NCI-H1105 (cell line): ENCODE measurements at places on chromosomes 12 and 14.

DNA sequence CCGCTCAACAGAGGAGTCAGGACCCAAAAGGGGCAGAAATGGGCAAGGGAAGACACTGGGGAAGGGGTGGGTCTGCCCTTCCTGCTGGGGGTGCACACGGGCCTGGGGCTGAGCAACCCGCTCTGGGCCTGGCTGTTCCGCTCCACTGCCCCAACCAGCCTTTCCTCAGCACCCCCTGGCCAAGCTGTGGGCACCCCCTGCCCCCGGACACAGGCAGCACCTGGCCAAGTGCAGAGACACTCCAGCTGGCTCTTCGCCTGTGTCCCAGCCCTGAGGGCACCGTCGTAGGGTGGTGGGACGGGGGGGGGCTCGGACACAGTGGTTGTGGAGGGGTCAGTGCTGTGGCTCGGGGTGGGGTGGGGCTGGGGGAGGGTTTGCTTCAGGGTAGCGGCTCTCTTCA lies 10.3 kb downstream of the PACS2 start:
- no peak for DNase-seq

GRCh38 chr12:46798056-46798455 lies 27.7 kb downstream of the SLC38A4 start:
- no peak for DNase-seq

DNA sequence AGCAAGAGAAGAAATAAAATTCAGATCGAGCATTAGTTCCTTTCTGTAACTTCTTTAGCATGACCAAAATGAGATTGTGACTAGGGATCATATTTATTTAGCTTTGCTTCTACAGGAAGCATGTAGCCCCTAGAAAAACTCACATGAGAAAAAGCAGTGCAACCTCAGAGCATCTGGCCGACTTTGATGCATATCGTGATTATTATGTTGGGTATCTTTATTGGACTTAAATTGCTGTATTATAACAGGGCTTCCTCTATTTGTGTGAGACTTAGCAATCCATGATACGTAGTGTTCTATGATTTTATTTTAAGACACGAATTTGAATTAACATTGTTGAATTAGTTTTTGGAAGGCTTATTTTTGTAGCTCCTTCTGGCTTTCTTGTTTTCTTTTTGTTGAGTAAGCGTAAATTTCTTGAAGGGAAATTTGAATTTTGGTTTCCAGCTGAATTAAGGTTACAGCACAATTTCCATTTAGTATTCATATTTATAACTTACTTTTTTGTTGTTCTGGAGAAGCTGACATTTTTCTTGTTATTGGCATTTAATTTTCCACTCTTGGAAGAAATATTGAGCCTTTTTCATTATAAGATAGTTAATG lies 33.9 kb downstream of the WASHC4 start:
- no peak for DNase-seq

- DNase-seq: no peak
Measured at GRCh38 chr14:94334872-94335271, 11.7 kb upstream of the SERPINA6 start.

DNA sequence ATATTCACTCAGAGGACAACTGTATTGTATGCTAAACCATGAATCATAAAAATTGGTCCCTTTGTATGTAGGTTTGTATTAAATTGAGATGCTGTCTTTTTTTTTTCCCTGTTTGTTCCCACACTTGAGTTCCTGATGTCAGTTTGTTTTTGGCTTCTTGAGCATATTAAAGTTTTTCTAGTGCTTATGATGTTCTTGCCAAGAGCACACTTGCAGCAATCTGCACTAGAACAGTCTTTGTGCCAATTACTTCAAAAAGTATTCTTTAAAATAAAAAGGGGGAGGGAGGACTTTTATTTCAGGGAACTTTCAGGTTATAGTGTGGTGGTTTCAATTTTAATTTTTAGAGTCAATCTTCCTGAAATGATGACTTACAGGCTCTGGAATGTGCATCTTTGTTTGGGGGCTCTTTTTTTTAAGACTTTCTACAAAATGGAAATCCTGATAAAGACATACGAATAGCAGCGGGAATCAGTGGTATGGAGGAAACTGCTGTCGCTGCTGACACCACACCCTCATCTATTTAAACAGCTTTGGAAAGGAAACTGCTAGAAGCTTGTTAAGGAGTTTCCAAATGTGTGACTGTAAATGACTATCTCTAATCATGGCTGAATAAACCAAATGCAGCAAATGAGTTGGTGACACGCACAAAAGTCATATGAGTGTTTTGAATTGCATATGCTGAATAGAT lies 188.6 kb downstream of the EGLN3 start:
- no peak for DNase-seq

- no peak for DNase-seq
Measured at GRCh38 chr12:124191024-124191359, 103.9 kb upstream of the RFLNA start.

GRCh38 chr12:25020621-25021243 lies 71.8 kb upstream of the BCAT1 start:
- DNase-seq: no peak

DNA sequence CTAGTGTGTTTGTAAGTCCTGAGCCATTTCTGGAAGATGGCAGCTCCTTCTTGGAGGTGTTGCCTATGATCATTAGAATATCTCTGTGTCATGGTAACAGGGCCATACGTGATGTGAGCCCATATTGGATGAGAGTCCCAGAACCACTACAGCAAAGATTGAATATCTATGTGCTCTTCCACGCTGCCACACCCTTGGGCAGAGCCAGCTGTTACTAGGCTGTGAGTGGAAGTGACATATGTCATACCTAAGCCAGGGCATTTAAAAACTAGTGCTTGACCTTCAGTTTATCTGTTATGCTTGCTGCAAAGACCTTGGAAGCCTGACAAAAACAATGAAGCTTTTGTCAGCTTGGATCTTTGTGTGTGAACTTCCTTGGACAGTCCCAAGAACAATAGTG lies 495.1 kb upstream of the CCDC196 start:
- DNase-seq: no peak

GRCh38 chr14:44928793-44929192 lies 33.0 kb downstream of the KLHL28 start:
- DNase-seq: no peak

DNA sequence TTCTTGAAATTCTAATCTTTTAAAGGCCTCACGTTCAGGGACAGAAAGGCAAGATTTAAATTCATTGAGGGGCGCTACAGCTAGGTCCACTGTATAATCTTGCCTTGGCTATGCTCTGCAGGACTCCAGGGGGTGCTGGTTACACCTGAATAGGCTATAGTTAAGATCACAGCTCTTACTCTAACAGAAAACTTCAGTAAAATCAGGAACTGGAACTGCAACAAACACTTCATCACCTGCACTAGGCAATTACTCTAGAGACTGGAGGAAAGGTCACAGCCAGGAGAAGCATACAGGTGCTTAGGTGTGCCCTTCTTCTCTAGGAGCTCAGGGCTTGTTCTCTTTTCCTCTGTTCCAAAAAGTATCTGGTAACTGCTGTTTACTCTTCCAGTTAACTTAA lies 20.9 kb downstream of the SLCO1C1 start:
- no peak for DNase-seq

GRCh38 chr14:27371209-27371608 lies 773.4 kb upstream of the NOVA1 start:
- DNase-seq: no peak
